ENCODE measurements at places on chromosomes 7 and 10. TPM values are rescaled to one million over a fixed set of nuclear protein-coding genes. Genes with fewer than 3 reads are reported as not detected.

CNPY1 gene
- total RNA-seq: 0.52 TPM

DNAJB9 gene
- total RNA-seq: 16.2 TPM

CPN1 gene
- total RNA-seq: not detected

CCDC3 gene
- 13.0 TPM for total RNA-seq

ZNF438 gene
- 6.8 TPM for total RNA-seq

ABHD11 gene
- 13.6 TPM for total RNA-seq

SLC25A13 gene
- 21.9 TPM for total RNA-seq

TMEM229A gene
- total RNA-seq: not detected

PVRIG gene
- not detected for total RNA-seq

ZP3 gene
- not detected for total RNA-seq

TMEM213 gene
- not detected for total RNA-seq

C10orf88 gene
- 12.5 TPM for total RNA-seq

MYL7 gene
- total RNA-seq: 21.4 TPM

RAPGEF5 gene
- 29.7 TPM for total RNA-seq

SORCS1 gene
- 4.2 TPM for total RNA-seq

CHCHD2 gene
- 221 TPM for total RNA-seq

HABP2 gene
- under 0.01 TPM for total RNA-seq

POLR2J3 gene
- 20.4 TPM for total RNA-seq

FKBP6 gene
- total RNA-seq: under 0.01 TPM

ELOVL3 gene
- not detected for total RNA-seq

AVPI1 gene
- total RNA-seq: 5.2 TPM

MAGI2 gene
- total RNA-seq: 4.2 TPM

All from skeletal muscle tissue (tissue), 5 donors.